ENCODE measurements at places on chromosomes 16 and 17.
A peak's percentile ranks its signal among the peaks of the same experiment; 100 is the strongest.

DNA sequence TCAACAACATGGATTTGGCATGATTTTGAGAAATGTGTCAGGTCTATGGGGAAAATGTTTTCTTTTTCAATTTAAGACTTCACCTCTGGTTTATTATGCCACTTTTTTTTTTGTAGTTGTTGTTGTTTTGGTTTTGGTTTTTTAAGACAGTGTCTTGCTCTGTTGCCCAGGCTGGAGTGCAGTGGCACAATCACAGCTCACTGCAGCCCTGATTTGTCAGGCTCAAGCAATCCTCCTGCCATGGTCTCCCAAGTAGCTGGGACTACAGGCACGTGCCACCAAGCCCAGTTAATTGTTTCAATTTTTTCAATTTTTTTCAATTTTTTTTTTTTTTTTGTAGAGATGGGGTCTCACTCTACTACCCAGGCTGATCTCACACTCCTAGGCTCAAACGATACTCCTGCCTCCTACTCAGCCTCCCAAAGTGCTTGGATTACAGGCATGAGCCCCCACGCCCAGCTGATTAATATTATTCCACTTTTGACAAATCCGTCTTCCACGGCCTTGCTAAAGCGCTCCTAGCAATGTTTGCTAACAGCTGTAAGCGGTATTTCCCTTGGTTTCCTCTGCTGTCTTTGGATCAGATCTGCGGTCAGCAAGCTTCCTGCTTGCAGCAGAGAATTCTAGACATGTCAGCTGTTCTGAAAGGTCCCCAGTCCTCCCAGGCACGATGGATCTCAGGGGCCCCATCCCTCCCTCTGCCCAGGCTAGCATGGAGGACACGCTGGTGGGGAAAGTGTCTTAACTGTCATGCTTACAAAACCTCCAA lies 7.0 kb upstream of the MILR1 start:
- DNase-seq, result peak; percentile 62

DNA sequence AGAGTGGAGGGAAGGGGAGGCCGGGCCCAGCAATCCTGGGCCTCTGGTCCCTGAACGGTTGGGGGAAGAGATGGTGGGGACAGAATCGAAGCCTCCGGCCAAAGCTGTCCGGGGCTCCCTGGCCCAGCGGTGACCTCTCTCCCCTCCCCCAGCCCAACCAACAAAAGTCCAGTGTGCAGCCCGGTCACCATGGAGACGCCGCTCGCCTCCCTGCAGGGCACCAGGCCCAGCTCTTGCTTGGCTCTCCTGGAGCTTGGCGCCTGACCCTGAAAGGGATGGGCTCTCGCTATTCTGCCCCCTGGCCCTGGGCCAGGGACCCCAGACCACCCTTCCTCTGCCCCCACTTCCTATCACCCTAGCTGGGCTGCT lies 1.3 kb downstream of the METRN start:
- DNase-seq, result no peak

DNA sequence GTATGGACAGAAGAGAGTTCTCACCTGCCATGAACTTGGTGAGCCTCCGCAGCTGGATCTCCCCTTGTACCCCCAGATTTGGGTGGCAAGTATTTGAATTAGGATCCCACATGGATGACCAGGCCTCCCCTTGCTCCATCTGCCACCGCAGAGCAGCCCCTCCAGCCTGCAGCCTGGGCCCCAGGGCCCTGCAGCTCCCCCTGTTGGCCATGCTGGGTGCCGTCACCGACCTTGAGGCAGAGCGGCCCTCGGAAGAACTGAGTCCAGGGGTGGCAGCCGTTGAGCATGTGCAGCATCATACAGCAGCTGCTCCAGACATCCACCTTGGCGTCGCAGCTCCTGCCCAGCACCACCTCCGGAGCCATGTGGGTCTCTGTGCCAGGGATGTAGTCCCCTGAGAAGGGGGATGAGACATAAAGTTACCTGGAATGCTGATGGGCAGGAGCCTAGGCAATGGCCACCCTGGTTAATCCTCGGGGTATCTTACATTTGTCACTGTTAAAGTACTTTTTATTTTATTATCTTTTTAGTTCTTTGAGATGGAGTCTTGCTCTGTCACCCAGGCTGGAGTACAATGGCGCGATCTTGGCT lies 9.0 kb upstream of the SPATA32 start:
- peak; percentile 38 for DNase-seq

- no peak for DNase-seq
Observed at GRCh38 chr16:4606354-4606753, 8.3 kb downstream of the UBALD1 start.
